ENCODE measurements at places on chromosomes 7 and 10. TPM values are rescaled to one million over a fixed set of nuclear protein-coding genes. Genes with fewer than 3 reads are reported as not detected.

SLC4A2 gene
- 65.4 TPM for total RNA-seq

C10orf53 gene
- not detected for total RNA-seq

AGAP4 gene
- 2.9 TPM for total RNA-seq

GRCh38 chr7:8357536-8357935 is 75.9 kb upstream of the NXPH1 start:
- no peak for DNase-seq

GRCh38 chr7:155674556-155674955 is 30.1 kb downstream of the RBM33 start:
- no peak for DNase-seq

- DNase-seq, result no peak
Observed at GRCh38 chr7:50735333-50735732, 47.4 kb downstream of the GRB10 start.

- DNase-seq, result no peak
Observed at GRCh38 chr7:27430105-27430504, 187.5 kb downstream of the EVX1 start.

All from fibroblast of the aortic adventitia (primary cell).